CD4-positive, alpha-beta T cell treated with Interleukin-12 subunit alpha and Interleukin-12 subunit beta, for 1 hour (primary cell): ENCODE measurements at places on chromosomes 4 and X.

DNA sequence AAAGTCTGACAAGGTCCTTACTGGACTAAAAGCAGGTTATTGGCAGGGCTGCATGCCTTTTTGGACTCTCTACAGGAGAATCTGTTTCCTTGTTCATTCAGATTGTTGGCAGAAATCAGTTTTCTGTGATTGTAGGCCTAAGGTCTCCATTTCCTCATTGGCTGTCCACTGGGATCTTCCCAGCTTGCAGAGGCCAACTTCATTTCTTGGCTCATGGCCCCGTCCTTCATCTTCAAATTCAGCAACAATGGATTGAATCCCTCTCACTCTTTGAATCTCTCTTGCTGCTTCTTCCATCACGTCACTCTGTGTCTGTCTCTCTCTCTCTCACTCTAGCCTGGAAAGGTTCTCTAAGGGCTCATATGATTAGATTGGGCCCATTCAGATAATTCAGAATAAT, 14.9 kb upstream of the GLUD2 start:
- DNase-seq, result no peak

- DNase-seq, result no peak
Measured at GRCh38 chr4:182307746-182308145, 64.5 kb downstream of the TENM3 start.

GRCh38 chr4:85780664-85781063, 305.7 kb downstream of the ARHGAP24 start:
- no peak for DNase-seq

DNA sequence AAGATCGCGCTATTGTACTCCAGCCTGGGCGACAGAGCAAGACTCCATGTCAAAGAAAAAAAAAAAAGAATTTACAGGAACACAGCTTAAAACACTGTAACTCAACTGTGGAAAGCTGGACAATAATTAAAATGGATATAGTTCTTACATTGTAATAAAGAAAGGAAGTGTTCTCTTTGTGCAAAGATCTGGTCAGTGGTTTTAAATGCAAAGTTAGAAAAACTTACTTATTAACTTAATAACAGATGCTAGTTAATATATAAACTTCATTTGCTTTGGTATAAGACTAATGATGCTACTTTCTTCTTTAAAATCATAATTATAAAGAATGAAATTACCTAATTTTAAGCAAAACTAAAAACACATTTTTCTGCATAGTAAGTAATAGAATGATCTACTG, 2024.1 kb upstream of the TENM3 start:
- DNase-seq, result no peak

DNA sequence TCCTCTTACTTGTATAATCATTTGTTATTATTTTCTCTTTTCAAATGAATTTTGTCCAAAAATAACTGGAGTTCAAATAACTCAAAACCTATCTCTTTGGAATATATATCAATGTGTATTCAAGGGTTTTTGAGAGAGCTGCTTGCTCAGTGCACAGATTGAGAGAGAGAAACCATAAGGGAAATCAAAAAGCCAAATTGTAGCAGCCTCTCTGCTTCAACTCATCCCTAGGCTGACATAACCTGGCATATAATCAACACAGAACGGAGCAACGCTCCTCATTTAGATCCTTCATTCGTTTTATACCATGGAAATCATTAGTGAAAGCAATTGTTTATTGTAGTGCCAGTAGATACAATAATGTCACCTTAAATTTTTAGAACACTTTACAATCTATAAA, 1.8 kb upstream of the GPM6A start:
- DNase-seq, result no peak

GRCh38 chrX:16743604-16744325, 24.4 kb downstream of the SYAP1 start:
- DNase-seq, result no peak

GRCh38 chr4:82899374-82900065, 1.0 kb upstream of the THAP9 start:
- no peak for DNase-seq

DNA sequence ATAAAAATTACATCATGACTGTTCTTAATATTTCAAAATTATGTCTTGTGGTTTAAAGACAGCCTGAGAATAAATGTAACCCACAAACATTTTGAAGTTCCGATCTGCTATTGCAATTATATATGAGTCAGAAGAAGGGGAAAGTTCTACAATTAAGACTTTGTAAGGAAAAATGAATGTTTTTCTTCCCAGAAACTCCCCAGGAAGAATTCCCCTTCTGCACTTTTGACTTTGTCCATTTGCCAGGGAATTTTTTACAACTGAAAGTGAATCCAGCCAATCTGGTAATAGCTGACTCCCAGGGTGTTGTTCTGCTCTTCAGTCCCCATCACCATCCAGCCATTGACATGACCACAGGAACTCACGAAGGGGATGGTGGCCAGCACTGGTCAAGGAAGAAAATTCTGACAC, 61.6 kb upstream of the NOCT start:
- no peak for DNase-seq

GRCh38 chr4:137359691-137360315, 172.5 kb downstream of the PCDH18 start:
- no peak for DNase-seq

GRCh38 chrX:24498975-24499374, 33.9 kb downstream of the PDK3 start:
- DNase-seq, result peak; percentile 60

GRCh38 chr4:15600176-15600575, 55.0 kb downstream of the FBXL5 start:
- no peak for DNase-seq

DNA sequence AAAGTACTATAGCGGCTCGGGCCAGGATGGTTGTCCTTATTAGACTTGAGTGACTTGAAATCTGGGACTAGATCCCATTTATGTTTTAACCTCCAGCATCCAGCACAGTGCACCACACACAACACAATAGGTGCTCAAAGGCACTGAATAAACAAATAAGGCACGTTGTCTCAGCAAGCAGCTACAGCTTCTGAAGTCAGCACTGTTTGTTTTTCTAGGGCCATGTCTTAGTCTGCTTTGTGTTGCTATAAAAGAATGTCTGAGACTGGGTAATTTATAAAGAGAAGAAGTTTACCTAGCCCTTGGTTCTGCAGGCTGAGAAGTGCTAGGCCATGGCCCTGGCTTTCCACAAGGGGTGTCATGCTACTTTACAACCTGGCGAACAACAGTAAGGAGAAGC, 102.1 kb upstream of the LNX1 start:
- no peak for DNase-seq

DNA sequence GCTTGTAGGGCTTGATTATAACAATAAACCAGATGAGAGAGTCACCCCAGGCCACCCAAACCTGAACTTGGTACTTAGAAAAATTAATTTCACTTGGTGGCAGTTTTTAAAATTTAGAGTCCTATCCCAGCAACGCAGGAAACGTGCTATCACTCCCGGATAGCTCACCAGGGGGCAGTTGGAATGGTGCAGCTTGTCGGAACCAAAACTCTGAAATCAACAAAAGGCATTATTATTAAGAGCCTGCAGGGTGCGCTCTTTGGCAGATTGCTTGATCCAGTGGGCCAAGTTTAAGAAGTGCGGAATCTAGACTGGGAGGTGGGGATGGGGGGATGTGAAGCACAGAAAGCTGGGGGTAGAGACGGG, 2.4 kb downstream of the FRAS1 start:
- no peak for DNase-seq

DNA sequence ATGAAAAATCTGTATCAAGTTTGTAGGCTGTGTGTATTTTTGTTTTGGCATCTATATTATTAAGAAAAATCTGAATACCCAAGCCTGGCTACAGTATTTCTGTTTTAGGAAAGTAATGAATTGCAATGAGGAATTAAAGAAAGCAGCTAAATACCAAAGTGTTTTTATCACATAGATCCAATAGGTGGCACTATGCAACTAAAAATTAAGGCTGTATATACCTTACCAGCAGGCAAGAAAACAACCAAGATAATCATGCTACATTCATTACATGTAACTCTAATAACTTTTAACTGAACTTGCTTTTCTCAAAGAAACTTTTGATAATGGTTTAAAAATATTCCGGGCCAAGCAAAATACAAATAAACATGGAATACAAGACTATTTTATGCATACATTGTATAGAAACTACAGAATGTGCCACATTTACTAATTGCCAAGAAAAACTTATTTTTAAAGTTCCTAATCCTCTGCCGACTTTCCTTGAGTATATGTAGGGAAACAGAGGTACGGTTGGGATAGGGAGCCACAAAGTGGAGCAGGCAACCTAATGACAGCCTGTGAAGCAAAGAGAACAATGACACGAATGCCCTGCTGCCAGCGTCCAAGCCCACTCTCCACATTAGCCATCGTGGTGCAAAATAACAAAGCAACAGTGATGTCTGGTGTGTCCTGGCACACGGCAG, 63.7 kb downstream of the SEC24D start:
- DNase-seq, result peak; percentile 59

GRCh38 chr4:112510291-112511092, 5.5 kb downstream of the NEUROG2 start:
- no peak for DNase-seq

DNA sequence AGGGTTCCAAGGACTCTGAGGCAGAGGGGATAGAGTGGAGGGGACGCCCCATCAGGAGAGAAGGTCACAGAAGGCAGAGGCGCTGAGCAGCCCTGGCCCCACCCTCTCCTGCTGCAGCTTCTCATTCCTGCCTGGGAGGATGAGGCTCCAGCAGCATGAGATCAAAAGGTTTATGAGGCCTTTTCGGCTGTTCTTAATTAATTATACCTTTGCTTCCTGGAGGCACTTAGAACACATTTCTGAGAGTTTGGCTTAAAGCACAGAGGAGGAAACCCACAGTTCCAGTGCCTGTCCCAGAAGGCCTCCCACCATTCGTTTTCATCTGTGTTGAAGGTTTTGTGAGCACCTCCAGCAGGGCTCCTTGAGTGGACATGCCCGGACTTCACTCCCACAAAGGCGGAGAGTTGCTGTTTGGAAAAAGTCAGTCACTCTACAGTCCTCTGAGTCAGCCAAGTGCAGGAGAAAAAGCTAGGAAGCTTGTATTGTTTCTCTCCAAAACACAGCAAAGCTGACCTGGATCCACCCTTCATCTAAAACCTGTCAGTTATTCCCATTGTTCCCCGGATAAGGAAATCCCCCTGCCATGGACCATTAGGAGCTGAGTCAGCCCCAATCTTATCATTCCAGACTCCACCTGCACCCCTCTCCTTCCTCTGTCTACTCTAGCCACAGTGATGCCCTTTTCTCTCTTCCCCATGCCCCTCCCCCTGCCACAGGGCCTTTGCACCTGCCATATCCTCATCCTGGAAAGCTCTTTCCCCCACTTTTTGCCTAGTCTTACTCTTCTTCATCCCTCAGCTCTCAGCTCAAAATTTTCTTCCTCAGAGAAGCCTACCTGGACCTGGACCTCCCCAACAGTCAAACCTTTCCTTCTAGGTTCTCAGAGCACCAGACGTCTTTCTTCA, 276.8 kb downstream of the FBXW7 start:
- DNase-seq, result no peak

DNA sequence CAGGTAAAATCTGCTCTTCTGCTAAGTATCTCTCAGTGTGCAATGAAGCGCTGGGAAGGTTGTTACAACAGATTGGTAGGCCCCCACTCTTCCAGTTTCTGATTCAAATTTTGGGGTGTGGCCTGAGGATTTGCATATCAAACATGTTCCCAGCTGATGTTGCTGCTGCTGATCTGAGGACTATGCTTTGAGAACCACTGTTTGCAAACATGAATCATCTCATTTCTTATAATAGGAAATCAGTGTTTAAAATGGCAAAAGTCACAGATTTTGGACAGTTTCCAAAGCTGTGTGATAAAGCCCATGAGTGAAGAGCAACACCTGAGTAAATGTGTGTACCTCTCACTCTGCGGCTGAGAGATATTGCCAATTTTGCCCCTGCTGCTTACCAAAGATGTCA, 36.2 kb upstream of the NDNF start:
- no peak for DNase-seq

DNA sequence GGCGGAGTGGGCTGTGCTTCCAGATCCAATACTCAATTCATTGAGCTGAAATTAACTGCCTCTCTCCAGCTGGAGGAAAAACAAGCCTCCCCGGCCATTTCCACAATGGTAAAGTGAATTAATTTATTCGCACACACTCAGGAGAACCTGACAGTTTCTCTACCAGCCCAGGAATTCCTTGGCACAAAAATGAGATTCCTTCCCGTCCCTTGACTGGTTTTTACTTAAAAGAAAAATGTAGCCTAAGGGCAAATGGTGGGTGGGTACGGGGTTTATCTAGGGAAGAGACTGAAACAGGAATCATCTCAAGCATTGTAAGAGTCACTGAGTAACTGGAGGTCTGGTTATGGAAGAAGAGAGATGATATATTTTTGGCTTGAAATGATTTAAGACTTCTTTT, 102.7 kb downstream of the VCX3A start:
- DNase-seq, result no peak

DNA sequence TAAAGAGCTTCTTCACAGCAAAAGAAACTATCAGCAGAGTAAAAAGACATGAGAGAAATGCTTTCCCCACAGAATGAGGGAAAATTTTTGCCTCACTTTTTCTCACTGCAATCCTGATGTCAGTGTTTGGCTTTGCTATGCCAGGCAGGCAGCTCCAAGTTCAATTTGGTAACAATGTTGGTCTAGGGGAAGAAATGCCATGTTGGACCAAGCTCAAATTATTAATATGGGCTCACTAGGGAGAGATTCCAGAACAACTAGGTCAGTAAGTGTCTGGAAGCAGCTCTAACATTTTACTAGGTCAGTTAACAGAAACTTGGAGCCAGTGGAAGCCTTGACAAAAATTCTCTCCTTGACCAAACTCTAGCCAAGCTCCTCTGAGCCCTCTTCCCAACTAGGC, 95.4 kb downstream of the NAF1 start:
- DNase-seq, result no peak

DNA sequence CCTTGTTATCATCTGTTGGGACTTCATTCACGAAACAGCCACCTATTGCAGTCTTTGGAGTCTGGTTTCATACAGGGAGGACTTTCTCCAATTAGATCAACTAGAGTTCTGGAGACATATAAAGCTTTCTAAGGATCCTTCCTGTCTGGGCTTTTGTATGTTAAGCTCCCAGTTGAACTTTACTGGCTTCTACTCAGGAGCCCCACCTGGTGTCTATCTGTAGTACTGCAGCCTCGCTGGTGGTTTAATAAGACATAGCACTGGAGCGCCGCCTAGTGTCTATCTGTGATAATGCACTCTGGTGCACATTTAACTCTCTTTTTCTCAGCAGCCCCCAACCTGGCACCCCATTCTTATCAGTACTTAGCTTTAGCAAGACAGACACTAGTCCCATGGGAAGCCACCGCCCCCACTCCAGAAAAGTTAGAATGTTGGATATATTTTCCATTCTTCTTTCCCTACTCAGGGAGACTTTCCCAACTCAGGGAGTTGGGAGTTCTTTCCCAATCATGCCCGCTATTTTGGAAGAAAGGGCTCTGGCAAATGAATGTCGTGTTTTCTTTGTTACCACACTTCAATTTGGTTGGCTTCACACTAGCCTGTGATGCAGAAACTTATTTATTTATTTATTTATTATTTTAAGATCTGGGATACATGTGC, 36.9 kb upstream of the SYTL4 start:
- peak; percentile 79 for DNase-seq

- no peak for DNase-seq
Measured at GRCh38 chrX:69031971-69032391, 133.3 kb downstream of the PJA1 start.

GRCh38 chrX:115400960-115401359, 111.4 kb downstream of the LUZP4 start:
- DNase-seq, result no peak

- no peak for DNase-seq
Measured at GRCh38 chrX:96453139-96453538, 231.5 kb upstream of the DIAPH2 start.
